ENCODE measurements at places on chromosomes 13 and 19.

DNA sequence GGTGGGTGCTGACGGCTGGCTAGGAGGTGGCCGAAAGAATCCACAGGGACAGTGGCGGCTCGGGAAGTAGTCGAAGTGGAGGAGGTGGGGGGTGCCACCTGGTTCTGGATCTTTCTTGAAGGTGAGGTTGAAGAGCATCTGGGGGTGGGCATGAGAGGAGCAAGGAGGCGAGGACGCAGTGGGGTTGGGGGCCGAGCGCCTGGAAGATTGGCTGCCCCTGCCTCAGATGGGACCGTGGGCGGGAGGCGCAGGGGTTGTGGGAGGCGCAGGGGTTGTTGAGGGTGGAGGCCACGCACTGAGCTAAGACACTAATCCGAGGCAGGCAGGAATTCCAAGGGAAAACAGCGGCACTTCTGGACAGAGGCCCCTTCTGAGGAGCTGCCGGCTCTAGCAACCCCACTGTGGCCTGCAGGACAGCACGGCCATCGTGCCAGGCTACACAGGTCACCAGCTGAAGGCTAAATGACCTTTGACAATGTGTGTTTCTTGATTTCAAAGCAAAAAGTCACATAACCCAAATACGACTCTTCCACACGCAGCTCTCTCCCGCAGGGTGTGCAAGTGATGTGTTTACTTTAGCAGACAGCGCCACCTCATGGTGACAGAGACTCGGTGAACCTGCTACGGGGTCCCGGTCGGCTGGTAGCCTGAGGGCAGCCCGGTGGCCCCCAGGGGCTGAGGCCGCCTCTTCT lies 44.1 kb upstream of the RANBP3 start:
- DNase-seq: peak; percentile 83

DNA sequence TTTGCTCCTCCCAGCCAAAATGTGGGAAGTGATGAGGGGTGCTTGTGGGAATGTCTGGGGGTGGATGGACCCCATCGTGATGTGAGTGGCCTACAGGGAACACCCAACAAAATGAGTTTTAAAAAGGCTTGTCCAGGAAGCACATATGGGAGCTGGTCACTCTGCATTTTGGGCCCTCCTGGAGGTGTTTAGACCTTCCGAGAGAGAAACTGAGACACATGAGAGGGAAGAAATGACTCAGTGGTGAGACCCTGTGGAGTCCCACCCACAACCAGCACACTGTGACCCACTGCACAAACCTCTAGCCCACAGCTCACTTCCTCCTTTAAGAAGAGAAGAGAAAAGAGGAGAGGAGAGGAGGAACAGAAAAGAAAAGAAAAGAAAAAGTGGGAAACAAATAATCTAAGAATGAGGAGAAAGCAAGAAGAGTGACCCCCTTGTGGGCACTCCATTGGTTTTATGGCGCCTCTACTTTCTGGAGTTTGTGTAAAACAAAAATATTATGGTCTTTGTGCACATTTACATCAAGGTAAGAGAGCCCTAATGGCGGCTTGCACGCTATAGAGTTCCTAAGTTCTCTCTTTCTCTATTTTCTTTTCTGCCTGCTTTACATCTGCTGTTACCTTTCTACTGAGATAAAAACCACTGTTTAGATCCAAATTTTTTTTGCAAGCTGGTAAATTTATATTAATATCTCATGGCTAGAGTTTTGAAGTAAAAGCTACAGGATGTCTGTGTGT lies 13.3 kb upstream of the LILRB1 start:
- DNase-seq: no peak

- DNase-seq: no peak
These were observed 9.7 kb upstream of the ANKRD10 start for GRCh38 chr13:110924639-110924934.

- no peak for DNase-seq
These were observed 113.6 kb upstream of the MBNL2 start for GRCh38 chr13:97108530-97108900.

- DNase-seq: no peak
These were observed 830.6 kb upstream of the SLITRK5 start for GRCh38 chr13:86840250-86841191.

DNA sequence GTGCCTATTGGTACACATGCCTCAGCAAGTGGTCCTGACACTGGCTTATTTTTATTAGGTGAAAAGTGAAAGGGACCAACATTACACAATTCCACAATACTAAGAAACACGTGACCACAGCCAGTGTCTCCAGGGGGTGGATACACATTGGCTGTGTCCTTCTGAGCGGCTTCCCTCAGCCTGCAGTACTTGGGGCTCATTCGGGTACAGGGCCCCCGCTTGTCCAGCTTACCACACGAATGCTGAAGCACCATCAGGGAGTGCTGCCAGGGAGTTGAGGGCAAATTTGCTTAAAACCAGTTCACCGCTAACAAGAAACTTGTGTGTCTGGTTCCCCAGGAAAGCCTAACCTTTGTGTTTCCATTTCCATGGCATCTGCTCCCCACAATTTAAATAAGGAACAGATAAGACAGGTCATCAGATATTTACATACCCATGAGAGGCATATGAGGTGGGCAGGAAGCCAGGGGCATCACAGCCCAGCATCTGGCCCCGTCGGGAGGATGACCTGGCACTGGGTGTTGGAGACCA lies 23.3 kb downstream of the PBX4 start:
- no peak for DNase-seq

GRCh38 chr13:20360041-20360491 lies 127.9 kb upstream of the GJB6 start:
- DNase-seq: no peak

DNA sequence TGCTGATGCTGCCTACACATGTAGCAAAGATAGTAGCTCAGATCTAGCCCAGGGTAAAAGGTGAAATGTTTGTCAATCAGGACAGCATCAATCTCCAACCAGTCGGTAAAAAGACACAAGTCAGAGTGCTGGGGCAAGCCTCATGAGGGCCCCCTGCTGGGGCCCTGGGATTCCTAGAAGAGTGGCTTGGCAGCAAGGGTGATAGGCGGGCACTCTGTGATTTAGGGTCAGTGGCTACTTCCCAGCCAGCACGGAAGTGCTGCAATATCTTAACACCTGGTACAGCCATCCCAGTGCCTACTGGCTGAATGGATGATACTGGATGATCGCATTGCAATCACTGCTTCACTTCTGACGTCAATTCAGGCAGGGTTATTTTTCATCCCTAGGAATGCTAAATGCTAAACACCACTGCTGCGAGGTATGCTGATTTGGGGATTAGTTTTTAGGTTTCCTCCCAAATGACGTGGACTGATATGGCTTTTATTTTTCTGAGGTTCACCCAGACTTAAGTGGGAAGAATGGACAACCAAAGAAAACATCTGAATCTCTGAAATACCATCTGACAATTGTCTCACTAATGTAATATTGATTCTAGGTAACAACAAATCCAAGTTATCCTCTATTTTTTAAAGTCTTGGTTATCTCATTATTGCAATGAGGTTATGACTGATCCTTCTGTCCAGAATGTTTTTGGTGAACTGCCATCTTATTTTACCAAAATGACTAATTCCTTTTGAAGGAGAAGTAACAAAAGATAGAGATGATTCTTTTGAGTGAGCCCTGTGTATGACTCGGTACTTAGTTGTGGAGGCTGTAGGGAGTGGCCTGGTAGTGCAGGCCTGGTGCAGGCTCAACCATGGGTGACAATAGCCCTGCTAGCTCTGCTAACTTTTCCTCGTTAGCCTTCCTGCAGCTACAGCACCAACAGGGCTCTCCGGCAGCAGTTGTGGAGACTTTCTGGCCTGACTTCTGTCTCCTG lies 432.5 kb downstream of the FGF9 start:
- DNase-seq: no peak

GRCh38 chr19:49338023-49338677 lies 2.9 kb downstream of the CD37 start:
- DNase-seq: peak; percentile 2

DNA sequence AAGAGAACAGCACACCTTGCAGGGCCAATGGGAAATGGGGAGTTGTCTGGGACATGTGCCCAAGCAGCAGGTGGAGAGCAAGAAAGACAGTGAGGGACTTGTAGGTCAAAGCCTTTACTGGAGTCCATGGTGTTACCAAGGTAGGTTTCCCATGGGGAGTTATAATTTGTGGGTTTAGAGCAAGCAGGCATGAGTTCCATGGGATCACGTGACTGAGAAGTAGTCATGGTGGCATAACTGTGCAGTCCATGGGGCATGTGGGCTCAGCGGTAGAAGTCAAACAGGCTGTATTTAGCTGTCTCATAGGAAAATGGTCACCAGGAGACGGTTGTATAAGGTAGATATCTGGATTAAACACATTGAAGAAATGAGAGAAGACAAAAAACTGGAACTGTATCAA lies 715.1 kb downstream of the SLITRK1 start:
- DNase-seq: no peak

Measured in activated naive CD8-positive, alpha-beta T cell treated with anti-CD3 and anti-CD28 coated beads, Interleukin-2, amount 50 U/mL, for 24 hours (primary cell).